IPS DF 6.9 (cell line): ENCODE measurements at places on chromosomes 7 and 10.
A peak's percentile ranks its signal among the peaks of the same experiment; 100 is the strongest.

GRCh38 chr10:122103592-122103991 lies 114.6 kb downstream of the TACC2 start:
- no peak for DNase-seq

GRCh38 chr10:13624630-13625029 lies 37.9 kb downstream of the PRPF18 start:
- DNase-seq: no peak

DNA sequence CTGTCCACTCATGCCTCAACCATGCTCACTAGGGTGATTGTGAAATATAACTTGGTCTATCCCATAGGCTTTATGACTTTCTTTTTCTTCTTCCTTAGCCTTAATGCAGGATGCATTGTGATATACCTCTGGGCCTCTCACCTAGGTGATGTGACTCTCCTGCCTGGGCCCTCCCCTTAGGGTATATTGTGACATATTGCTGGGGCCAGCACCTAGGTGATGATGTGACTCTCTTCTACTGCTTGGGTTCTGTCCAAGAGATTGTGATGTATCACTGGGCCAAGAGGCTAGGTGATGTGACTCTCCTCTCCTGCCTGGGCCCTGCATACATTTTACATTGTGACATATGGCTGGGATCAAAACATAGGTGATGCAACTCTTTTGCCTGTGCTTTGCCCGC lies 14.7 kb upstream of the ZNF107 start:
- DNase-seq: no peak

DNA sequence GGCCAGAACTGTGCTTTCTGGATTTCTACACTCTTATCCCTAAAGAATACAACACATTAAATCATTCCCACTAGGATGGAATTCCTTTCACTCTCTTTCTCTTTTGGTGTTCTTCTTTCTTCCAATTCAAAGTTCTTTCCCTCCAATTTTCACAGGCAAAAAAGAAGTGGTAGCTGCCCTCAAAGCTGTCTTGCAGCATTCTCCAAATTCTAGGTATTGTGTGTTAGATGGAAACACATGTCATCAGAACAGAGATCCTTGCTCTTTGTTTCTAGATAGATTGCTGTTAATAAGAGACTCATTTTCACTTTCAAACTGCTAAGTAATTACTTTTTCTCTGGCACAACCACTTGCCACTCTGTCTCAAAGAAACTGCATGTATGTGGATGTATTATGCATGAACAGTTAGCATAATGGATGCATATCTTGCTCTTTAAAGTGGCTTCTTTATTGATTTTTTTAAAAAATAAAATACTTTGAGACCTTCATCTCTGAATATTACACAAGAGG lies 31.0 kb downstream of the SHTN1 start:
- DNase-seq: no peak

- no peak for DNase-seq
Observed at GRCh38 chr10:123930340-123931001, 38.9 kb upstream of the CPXM2 start.

- no peak for DNase-seq
Observed at GRCh38 chr10:4473977-4474376, 352.0 kb upstream of the AKR1E2 start.

DNA sequence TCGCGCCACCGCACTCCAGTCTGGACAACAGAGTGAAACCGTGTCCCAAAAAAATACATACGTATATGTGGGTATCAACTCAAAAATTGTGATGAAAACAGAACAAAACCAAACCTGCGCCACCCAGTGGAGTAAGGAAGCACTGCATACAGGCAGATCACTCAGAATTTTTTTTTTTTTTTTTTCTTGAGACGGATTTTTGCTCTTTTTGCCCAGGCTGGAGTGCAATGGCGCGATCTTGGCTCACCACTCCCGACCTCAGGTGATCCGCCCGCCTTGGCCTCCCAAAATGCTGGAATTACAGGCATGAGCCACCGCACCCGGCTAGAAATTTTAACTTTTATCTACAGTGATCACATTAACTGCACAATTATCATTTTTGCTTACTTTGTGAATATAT lies 9.1 kb upstream of the TMEM236 start:
- DNase-seq: peak; percentile 29

DNA sequence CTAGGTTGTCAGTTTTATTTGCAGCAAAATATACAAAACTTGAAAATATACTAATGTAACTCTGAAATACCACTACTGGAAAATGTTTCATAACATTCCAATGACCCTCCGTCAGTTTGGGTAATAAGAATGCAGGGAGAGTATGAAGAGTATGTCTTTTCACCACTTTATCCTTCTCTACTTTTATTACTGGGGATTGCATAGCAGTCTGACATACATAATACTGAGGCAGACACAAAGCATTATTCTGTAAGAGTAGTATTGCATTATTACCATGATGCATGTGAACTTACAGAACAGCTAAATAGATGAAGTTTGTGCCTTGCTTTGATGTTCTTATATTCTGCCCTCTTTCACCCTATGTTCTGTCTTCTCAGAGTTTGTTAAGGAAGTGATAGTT lies 151.8 kb upstream of the TPK1 start:
- no peak for DNase-seq

DNA sequence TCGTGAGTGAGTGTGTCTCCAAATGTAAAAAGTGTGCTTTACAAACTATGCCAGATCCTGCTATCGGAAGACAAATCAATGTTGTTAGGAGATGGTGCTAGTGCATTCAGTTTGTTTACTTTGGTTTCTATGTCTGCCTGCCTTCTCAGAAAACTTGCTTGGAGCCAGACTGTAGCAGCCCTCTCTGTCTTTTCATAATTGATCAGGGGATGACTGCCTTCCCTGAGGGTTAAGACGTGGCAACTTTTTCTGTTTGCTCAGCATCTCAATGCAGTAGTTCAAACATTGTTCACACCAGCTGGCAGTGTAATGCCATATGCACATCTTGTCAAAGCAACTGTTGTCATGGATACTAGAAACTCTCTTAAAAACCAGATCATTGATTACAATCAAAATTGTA lies 118.5 kb downstream of the FOXP2 start:
- DNase-seq: no peak

GRCh38 chr7:69657985-69658384 lies 59.7 kb downstream of the AUTS2 start:
- DNase-seq: no peak
